ENCODE measurements at places on chromosomes 13 and 19. TPM values are rescaled to one million over a fixed set of nuclear protein-coding genes. Genes with fewer than 3 reads are reported as not detected.

The ADAT3 gene
- polyA plus RNA-seq, result 5.9 TPM

The MBD3L3 gene
- not detected for polyA plus RNA-seq

The CLEC4G gene
- not detected for polyA plus RNA-seq

The NANOS3 gene
- polyA plus RNA-seq, result not detected

The KLF1 gene
- polyA plus RNA-seq, result not detected
